ENCODE measurements at places on chromosomes 2 and 18. TPM values are rescaled to one million over a fixed set of nuclear protein-coding genes. Genes with fewer than 3 reads are reported as not detected.

GRCh38 chr18:77316008-77316407, 66.4 kb downstream of the GALR1 start:
- no peaks in the 10 kb centered on the region for H3K4me1 ChIP-seq
- H3K27me3 ChIP-seq = no peaks in the 10 kb centered on the region
- DNase-seq = no peak
- no peaks in the 10 kb centered on the region for H3K36me3 ChIP-seq

- H3K4me3 ChIP-seq = no peak overlapping the region
- H3K27ac ChIP-seq = no peak overlapping the region
- no peak for DNase-seq
- H3K36me3 ChIP-seq = no peaks in the 10 kb centered on the region
These were observed 14.3 kb upstream of the TRIB2 start for GRCh38 chr2:12702168-12703121.

GRCh38 chr2:53463806-53464726, 303.5 kb upstream of the CHAC2 start:
- no peaks in the 10 kb centered on the region for H3K27me3 ChIP-seq
- H3K36me3 ChIP-seq = no peaks in the 10 kb centered on the region
- H3K27ac ChIP-seq = no peak overlapping the region
- no peaks in the 10 kb centered on the region for H3K4me1 ChIP-seq
- DNase-seq = no peak

DNA sequence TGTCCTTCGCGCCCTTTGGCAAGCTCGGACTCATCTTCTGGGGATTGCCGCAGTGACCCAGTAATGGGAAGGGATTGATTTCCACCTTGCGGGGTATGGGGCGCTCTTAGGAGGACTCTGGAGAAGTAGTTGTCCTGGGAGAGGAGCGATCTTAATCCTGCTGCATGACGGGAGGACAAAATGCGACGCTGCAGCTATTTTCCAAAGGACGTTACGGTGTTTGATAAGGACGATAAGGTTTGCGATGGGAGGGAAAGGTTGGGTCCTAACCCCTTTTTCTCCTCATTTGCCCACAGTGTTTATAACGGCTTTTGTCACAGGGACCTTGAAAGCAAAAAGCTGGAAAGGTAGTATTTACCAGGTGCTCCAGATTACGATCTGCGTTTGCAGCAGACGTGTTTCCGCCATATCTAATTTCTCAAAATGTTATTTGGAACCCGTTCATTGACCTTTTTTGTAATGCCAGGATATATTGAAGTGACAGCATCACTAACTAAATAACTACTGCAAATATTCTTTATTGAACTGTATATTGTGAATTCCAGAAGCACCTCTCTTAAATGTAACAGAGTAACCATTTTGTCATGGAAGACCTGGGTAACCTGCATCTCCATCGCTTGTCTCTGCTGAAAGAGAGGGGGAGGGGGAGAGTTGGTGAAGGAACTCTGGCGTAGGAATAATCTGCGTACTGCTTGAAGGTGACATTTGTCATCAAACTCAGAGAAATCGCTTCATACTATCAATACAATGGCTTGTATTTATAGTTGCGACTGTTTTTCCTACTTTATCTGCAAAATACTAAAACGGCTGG, 590 bp downstream of the MDH1 start:
- no peaks in the 10 kb centered on the region for H3K27me3 ChIP-seq
- H3K36me3 ChIP-seq = peaks cover 7% of the 10 kb centered on the region
- peak; percentile 17 for DNase-seq
- peaks cover 24% of the 10 kb centered on the region for H3K4me1 ChIP-seq

DNA sequence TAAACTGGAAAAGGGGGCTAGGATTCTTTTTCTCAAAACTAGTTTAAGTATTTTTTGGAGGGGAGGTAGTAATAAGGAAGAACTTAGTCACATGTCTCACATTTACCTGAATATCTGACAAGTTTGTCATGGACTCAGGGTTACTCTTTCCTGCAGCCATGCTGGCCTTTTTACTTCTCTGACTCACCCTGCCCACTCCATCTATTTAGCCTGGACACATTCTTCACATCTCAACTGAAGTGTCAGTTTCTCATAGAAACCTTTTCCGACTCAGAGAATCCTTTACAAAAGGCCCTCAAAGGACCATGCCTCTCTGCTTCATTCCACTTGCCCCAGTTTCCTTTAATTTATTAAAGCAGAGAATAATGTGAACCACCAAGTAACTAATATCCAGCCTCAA, 42.6 kb downstream of the SCN7A start:
- H3K4me3 ChIP-seq = no peak overlapping the region
- no peaks in the 10 kb centered on the region for H3K36me3 ChIP-seq
- DNase-seq = no peak
- no peaks in the 10 kb centered on the region for H3K4me1 ChIP-seq

DNA sequence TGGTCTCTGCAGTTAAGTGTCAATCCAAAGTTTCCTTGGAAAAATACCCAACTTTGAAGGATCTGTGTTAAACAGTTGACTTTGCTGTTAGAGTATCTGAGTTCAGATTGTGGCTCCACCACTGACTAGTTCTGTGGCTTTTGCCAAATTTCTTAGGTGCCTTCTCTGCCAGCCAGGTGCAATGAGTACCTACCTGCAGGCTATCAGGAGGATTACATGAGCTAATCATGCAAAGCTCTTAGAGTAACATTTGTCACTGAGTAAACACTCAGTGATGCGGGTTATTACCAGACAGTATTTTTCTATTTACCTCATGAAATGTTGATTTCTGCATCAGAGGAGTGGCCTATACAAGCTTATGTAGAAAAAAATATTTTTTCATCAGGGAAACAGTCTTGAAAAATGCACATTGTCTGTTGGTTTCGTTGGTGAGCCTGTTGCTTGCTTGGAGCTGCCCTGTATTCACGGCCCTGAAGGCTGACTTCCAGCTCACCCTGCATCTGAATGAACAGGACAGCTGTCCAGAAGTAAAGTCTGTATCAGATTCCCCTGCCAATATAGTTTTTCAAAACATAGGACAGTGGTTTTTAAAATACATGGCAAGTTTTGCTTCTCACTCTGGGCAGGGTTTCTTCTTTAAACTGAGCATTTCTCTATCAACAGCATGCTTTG, 235.1 kb downstream of the CDCA7 start:
- no peaks in the 10 kb centered on the region for H3K4me1 ChIP-seq
- H3K27ac ChIP-seq = no peak overlapping the region
- H3K27me3 ChIP-seq = no peaks in the 10 kb centered on the region
- no peaks in the 10 kb centered on the region for H3K36me3 ChIP-seq
- DNase-seq = no peak

- no peak overlapping the region for H3K4me3 ChIP-seq
- no peak for DNase-seq
- no peak overlapping the region for H3K27ac ChIP-seq
- no peaks in the 10 kb centered on the region for H3K4me1 ChIP-seq
These were observed 189.4 kb upstream of the LHCGR start for GRCh38 chr2:48944956-48945355.

DNA sequence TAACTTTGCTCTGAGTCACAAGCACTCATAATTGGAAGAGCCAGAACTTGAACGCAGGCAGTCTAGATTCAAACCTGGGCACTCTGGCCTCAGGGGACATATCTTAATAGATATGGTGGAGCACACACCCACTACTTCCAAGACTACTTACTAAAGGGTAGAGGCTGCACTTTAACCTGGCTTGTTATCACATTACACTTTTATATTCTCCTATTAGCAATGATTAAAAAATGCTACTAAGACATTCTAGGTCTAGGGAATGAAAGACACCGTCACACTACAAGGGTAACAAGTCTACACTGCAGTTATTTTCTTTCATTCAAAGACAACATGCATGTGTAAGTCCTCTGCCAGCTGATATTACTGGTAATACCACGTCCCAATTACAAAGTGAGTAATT, 258.8 kb downstream of the ZNF521 start:
- no peak overlapping the region for H3K27ac ChIP-seq
- H3K27me3 ChIP-seq = no peaks in the 10 kb centered on the region
- H3K4me3 ChIP-seq = no peak overlapping the region
- no peaks in the 10 kb centered on the region for H3K36me3 ChIP-seq
- H3K4me1 ChIP-seq = peaks cover 6% of the 10 kb centered on the region

DNA sequence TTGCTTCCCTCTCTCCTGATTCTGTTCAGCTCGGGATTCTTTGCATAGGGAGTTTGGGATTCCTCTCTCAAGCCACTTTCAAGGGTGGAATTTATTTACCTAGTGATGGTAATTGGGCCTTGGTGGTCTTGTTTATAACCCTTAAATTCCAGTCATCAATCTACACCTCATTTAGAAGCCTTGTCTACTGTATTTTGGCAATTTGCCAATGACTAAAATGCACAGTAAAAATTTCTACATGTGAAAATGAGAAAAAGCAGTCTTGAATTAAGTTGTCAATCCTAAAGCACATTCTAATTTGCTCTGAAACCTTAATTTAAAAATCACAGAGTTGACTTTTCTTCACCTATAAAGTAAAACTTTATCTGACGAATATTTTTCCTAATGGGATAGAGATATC, 749.2 kb upstream of the CRIM1 start:
- no peaks in the 10 kb centered on the region for H3K36me3 ChIP-seq
- no peaks in the 10 kb centered on the region for H3K4me1 ChIP-seq
- H3K27ac ChIP-seq = no peak overlapping the region
- H3K27me3 ChIP-seq = no peaks in the 10 kb centered on the region

GRCh38 chr2:43538034-43538670, 57.7 kb downstream of the THADA start:
- no peaks in the 10 kb centered on the region for H3K27me3 ChIP-seq
- no peaks in the 10 kb centered on the region for H3K4me1 ChIP-seq
- no peak overlapping the region for H3K27ac ChIP-seq
- no peak for DNase-seq

- peak overlapping the region; percentile 31 for H3K27ac ChIP-seq
- H3K36me3 ChIP-seq = no peaks in the 10 kb centered on the region
- H3K27me3 ChIP-seq = peaks cover 2% of the 10 kb centered on the region
- DNase-seq = peak; percentile 22
- H3K4me3 ChIP-seq = peak overlapping the region; percentile 69
- H3K4me1 ChIP-seq = peaks cover 8% of the 10 kb centered on the region
These were observed 563 bp downstream of the KIF3C start for GRCh38 chr2:25981596-25982272.

GRCh38 chr2:149160701-149161217, 122.3 kb downstream of the LYPD6B start:
- no peak overlapping the region for H3K4me3 ChIP-seq
- DNase-seq = no peak
- H3K36me3 ChIP-seq = no peaks in the 10 kb centered on the region
- no peak overlapping the region for H3K27ac ChIP-seq
- H3K4me1 ChIP-seq = no peaks in the 10 kb centered on the region

DNA sequence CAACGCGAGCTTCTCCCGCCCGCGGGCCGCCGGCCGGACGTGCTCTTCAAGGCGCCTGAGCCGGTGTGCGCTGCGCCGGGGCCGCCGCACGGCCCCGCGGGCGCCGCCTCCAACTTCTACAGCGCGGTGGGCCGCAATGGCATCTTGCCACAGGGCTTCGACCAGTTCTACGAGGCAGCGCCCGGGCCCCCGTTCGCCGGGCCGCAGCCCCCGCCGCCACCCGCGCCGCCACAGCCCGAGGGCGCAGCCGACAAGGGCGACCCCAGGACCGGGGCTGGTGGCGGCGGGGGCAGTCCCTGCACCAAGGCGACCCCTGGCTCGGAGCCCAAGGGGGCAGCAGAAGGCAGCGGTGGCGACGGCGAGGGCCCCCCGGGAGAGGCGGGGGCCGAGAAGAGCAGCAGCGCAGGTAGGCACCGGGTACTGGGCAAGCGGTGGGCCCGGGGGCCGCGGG, 676 bp downstream of the HOXD11 start:
- H3K4me3 ChIP-seq = no peak overlapping the region
- peaks cover 96% of the 10 kb centered on the region for H3K27me3 ChIP-seq
- DNase-seq = no peak
- H3K27ac ChIP-seq = no peak overlapping the region
- H3K36me3 ChIP-seq = no peaks in the 10 kb centered on the region

GRCh38 chr2:36502081-36502480, 95.9 kb downstream of the FEZ2 start:
- H3K4me1 ChIP-seq = no peaks in the 10 kb centered on the region
- peaks cover 31% of the 10 kb centered on the region for H3K36me3 ChIP-seq
- no peaks in the 10 kb centered on the region for H3K27me3 ChIP-seq
- DNase-seq = no peak
- no peak overlapping the region for H3K27ac ChIP-seq

GRCh38 chr2:222635295-222635694, 20.6 kb downstream of the FARSB start:
- H3K27ac ChIP-seq = peak overlapping the region; percentile 55
- H3K27me3 ChIP-seq = no peaks in the 10 kb centered on the region
- peaks cover 4% of the 10 kb centered on the region for H3K4me1 ChIP-seq

- H3K27me3 ChIP-seq = no peaks in the 10 kb centered on the region
- peaks cover 7% of the 10 kb centered on the region for H3K36me3 ChIP-seq
- DNase-seq = no peak
- H3K4me3 ChIP-seq = no peak overlapping the region
These were observed 27.3 kb downstream of the GPC1 start for GRCh38 chr2:240462707-240463273.

- no peaks in the 10 kb centered on the region for H3K4me1 ChIP-seq
- no peaks in the 10 kb centered on the region for H3K27me3 ChIP-seq
- no peak for DNase-seq
- no peak overlapping the region for H3K4me3 ChIP-seq
- no peaks in the 10 kb centered on the region for H3K36me3 ChIP-seq
These were observed 1041.2 kb upstream of the CELF4 start for GRCh38 chr18:38606841-38607240.

GRCh38 chr2:156845806-156846558, 409.8 kb downstream of the GPD2 start:
- no peaks in the 10 kb centered on the region for H3K4me1 ChIP-seq
- H3K27ac ChIP-seq = no peak overlapping the region
- no peak overlapping the region for H3K4me3 ChIP-seq

DNA sequence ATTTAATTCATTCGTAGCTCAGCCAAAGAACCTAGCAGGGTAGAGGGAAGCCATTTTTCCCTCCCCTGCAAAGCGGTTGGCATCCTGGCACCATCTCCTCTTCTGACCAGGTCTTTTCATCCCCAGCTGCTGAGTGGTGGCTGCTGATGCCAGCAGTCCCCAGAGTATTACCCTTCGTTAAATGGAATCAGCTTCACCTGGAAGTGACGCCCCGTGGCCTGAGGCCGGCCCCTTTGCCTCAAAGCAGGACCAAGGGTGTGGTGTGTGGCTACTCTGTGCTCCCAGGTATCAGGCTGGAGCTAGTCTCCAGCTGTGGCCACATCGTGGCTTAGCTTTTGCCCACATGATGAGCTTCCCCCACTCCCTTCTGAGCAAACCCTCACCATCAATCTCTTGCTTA, 12.3 kb upstream of the SP100 start:
- peaks cover 19% of the 10 kb centered on the region for H3K36me3 ChIP-seq
- DNase-seq = no peak
- H3K27me3 ChIP-seq = no peaks in the 10 kb centered on the region
- H3K4me1 ChIP-seq = no peaks in the 10 kb centered on the region

UGT1A5 gene
- 0.15 TPM for polyA plus RNA-seq

C2orf80 gene
- 0.84 TPM for polyA plus RNA-seq

RTP5 gene
- 0.07 TPM for polyA plus RNA-seq

INO80B gene
- 34.7 TPM for polyA plus RNA-seq

SPEG gene
- 35.1 TPM for polyA plus RNA-seq

DNAJC5G gene
- polyA plus RNA-seq = 0.19 TPM

CCDC195 gene
- not detected for polyA plus RNA-seq

FER1L5 gene
- 1.2 TPM for polyA plus RNA-seq

CEBPZOS gene
- polyA plus RNA-seq = 49.9 TPM

ADD2 gene
- polyA plus RNA-seq = 4.0 TPM

PXDN gene
- polyA plus RNA-seq = 60.6 TPM
